Nucleus accumbens (tissue), 56 donors: ENCODE measurements at places on chromosomes 4 and X.

- no peak for DNase-seq
These were observed 14.6 kb downstream of the PHF8 start for GRCh38 chrX:54029529-54030143.

DNA sequence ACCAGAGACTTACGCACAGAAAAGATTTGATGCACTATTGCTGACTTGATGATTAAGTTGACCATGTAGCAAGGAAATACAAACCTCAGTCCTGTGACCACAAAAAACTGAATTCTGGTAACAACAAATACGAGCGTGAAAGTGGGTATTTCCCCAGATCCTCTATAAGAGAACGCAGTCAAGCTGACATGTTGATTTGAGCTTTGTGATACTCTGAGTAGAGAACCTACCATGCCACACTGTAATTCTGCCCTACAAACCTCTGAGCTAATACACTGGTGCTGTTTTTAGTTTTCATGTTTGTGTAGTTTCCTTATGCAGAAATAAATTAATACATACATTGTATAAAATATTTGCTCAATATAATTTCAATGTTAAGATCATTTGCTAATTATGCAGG is 565.6 kb upstream of the EPHA5 start:
- no peak for DNase-seq

DNA sequence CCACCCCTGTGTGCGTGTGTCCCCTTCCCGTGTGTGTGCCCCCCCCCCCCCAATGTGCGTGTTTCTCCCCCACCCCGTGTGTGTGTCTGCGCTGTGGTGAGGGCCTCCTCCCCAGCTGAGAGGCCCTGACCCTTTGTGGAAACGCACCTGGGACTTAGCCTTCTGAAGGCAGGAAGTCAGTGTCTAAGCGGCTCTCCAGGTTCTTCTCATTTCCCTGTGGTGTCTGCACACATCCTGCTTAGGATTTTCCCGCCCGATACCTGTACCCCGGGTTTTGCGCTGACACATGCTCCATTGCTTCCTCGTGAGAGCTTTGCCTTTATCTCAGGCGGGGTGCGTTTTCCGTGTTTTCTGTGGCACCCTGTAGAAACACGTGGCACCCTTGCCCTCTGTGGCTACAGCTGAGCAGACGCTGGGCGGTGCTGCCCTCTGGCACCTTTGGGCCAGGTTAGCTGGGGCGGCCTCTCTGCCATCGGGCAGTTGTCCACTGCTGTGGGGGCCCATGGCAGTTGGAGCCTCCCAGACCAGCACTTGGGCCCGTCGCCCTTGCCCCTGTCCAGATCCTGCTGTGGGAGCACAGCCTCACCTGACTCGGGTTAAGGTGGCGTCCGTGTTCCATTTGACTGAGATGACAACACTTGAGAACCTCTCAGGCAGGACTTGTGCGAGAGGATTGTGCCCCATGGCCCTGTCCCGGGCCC is 26.3 kb downstream of the MAEA start:
- no peak for DNase-seq

DNA sequence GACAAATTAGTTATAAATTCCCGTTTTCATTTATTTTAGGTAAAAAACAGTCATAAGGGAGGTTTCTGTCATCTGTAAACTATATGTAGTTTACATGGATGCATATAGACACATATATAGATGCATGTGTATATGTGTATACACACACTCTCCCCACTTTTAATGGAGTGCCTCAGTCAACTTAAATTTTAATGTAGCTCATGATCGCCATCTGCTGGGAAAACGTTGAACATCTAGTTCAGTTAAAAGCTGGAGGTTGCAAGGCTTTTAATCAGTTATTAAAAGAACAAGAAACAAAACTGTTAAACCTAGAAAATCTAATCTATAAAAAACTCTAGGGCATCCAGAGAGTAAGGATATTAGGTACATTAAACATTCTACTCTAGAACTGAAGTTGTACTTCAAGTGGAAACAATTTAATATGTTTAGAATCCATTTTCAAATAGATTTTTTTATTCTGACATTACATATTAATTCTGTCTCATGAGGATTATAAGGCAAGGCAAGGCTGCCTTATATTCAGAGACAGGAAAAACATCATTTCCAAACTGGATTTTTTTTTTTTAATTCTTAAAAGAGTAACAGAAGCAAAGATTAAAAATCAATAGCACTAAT is 122.6 kb downstream of the SHISA3 start:
- DNase-seq, result no peak

DNA sequence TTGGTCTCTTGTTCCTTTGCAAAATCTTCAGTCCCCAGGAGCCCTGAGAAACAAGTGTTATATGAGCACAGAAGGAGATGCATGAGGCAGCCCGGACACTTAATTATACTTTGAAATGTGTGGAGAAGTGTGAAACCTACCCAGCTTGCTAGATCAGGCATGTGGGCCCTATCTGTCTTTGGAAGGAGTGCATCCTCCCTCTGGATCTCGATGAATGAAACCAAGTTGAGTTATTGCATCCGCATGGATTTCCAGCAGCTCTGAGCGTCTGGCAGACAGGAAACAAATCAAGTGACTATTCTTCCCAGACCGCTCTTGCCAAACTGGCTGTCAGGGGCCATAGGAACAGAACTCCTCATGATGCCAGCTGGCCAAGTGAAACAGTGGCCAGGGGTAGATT is 19.6 kb upstream of the SOWAHD start:
- no peak for DNase-seq

DNA sequence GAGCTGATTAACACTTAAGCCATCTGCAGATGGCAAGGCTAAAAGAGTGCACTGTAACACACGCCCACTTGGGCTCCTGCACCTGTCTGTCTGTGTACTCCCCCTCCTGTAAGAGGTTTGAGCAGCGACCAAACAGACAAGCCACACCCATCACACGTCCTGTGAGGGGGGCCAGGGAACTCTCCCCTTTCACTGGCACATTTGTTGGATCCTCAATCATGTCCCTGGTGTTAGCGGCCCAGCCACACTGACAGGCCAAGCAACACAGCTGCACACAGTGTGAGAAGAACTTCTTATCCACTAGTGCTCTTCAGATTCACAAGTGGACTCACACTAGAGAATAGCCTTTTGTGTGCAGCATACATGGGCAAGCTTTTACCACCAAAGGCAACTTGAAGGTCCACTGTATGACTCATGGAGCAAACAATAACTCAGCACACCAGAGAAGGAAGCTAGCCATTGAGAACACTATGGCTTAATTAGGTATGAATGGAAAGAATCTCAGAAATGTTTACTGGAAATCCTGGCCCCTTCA is 29.1 kb upstream of the UTP14A start:
- no peak for DNase-seq

- no peak for DNase-seq
These were observed 406.1 kb downstream of the IQCM start for GRCh38 chr4:149409555-149409962.

DNA sequence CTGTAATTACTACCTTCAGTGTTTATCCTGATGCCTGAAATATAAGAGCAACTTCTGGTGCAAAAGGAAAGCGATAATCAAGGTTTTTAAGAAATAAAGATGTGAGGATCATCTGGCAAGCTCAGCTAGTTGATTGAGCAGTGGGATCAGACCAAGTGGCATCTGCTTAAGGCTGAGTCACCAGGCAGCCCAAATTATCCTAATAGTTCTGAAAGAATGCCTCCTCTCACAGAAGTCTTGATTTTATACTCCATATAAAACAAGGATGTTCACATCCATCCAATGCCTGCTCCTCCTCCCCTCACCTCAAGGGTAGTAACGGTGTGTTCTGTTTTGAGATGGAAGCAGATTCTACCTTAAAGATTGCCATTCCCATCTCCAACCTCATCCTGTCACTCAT is 134.5 kb upstream of the RASGEF1B start:
- DNase-seq, result no peak

DNA sequence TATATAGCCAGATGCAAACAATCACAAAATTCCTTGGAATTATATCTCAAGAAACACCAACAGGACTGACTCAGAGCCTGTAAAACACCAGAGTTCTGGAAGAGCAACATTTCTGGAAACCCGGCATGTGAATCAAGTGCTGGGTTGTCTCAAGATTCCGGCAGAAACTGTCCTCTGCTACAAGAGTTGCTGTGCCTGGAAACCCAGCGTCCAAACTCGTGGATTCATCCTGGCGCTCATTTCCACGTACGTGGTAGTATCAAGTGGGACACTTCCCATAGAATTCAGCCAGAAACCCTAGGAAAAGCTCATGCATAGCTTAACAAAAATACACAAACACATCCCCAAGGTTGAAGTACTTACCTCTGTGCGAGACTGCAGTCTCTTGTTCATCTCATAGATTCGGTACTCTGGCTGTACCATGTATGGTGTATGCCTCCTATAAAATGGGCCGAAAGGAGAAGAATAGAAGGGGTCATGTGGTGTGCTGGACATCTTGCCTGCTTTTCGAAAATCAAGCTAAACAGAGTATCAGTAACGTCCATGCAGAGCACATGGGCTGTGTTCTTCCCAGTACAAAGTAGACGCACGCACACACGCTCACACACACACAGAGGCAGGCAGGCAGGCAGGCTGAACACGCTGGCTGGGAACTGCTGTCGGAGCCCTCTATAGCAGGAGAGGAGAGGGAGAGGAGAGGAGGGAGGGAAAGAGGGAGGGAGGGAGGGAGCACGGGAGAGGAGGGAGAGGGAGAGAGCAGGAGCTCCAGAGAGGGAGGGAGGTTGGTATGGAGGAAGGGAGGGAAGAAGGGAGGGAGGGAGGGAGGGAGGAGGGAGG is at the start of gene LDB2:
LDB2 (minus strand) TSS at position 655 of the 837 bp plus-strand sequence.
- DNase-seq, result peak; percentile 34

- DNase-seq, result no peak
These were observed 26.4 kb downstream of the MOSPD2 start for GRCh38 chrX:14899607-14900006.

DNA sequence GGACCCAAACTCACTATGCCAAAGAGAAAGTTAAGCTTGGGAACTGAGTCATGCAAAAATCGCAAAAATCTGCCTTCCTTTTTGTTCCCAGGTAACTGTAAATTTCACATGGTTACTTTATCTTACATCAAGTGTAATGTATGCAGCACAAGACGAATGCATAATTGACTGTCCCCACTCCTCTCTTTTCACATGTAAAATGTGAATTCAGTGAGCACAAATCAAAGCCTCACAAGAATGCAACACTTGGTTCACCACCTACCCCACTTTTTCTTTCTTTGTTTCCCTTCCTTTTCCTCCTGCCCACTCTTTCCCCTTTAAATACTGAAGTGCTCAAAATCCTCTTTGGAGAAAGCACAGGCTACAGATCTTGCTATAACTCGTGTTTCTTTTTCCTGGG is 53.2 kb downstream of the MAGED4B start:
- no peak for DNase-seq

- DNase-seq, result peak; percentile 0
These were observed 325.7 kb downstream of the PCDH7 start for GRCh38 chr4:31045724-31046318.
